ENCODE measurements at places on chromosomes 11 and 22.

DNA sequence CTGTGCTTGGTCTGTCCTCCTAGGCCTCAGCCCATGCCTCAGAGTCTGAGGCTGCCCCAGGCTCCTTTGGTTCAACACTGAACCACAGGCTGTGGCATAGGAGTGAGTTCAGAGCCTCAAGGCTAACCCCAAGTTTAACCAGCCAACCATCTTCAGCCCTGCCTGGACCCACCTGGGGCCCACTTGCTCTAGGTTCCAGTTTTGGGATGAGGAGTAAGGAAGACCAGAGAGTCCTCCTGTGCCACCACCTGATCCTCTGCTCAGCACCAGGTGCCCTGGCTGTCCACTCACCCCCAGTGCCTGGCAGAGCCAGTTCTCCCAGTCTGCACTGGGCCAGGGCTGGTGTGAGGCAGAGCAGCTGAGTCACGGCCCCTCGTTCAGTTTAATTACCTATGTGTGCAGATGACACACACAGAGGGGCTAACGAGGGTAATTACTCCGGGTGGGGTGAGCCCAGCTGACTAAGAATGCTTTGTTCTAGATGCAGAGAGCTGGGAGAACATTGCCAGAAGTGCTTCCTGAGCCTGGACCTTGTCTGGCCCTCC lies 12.0 kb upstream of the TMPRSS13 start:
- DNase-seq = no peak

DNA sequence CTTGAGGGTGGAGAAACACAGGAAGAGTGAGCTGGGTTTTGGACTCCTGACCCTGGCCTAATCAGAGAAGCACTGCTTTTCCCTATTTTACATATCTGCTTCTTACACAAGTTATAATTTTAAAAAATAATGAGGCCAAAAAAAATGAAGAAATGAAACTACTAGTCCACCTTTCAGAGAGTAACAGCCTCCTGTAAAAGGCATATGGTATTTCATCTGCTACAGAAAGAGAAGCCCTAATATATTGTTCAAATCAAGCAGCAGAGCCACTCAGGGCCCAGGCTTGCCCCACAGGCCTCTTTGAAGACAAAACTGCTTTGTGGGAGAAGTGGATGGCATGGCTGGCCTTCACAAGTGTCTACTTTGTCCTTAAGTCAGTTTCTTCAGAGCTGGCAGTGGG lies 10.0 kb downstream of the DIXDC1 start:
- no peak for DNase-seq

GRCh38 chr22:36470162-36470993 lies 11.1 kb downstream of the TXN2 start:
- DNase-seq = peak; percentile 65

DNA sequence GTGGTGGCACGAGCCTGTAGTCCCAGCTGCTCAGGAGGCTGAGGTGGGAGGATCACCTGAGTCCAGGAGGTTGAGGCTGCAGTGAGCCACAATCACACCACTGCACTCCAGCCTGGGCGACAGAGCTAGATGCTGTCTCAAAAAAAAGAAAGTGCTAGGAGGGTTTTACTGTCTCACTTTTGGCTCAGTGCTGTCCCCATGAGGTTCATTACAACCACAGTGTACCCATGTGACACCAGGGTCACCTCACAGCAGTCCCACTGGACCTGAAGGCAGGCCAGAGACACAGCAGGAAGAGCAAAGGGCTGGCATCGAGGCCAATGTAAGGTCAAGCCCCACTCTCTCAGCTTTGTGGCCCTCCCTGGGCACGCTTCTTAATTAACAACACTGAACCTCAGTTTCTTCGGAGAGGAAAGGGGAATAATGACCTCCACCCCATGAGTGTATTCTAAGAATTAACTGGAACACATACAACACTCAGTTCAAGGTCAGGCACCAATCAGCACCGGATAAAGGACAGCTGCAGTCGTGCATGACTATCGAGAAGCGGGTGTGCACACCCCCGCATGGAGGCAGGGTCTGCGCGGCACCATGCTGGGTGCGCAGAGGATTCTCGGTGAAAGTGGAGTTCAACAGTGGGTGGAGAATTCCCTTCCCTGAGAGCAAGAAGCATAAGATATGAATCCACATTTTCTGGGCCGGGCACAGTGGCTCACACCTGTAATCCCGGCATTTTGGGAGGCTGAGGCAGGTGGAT lies 30.9 kb upstream of the BAIAP2L2 start:
- no peak for DNase-seq

GRCh38 chr11:15991215-15991614 lies 365.1 kb downstream of the SOX6 start:
- no peak for DNase-seq
